Activated naive CD8-positive, alpha-beta T cell treated with anti-CD3 and anti-CD28 coated beads, Interleukin-2, amount 50 U/mL, for 16 hours (primary cell): ENCODE measurements at places on chromosomes 2 and 18.

DNA sequence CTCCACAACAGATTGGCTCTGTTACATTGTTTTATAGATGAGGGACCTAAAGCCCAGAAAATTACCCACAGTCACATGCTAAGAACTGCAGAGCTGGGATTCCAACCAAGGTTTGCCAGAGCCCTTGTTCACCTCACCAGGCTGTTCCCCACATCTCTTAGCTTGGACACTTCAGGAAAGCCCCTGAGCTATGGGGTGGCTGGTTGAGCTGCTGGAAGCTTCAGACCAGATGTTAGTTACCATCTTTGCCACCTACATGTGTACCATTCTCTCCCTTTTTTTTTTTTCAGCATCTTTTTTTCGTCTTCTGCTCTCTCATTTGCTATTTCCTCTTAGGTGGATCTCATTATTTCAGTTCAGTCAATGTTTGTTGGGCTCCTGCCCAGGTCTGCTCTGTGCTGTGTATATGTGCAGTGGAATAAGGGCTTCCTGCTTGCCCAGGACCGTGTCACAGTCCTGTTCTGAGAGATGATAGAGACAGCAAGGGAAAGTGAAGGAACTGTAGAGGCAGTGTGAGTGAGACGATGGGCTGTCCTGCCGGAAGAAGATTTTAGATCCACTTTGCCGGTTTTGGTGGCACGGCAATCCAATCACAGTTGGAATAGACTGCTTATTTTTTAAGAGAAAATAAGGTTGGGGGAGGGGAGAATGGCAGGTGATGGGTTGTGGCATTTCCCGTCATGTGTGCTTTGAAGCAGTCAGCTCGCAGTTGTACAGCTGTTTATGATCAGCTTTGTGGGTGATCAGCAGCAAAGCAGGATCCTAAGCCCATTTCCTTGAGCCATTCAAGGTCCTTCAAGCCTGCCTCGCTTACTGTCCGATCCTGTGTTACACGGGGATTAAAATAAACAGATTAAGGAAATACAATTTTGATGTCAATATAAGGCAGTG, 152.6 kb downstream of the RTN4 start:
- DNase-seq, result no peak

- no peak for DNase-seq
Observed at GRCh38 chr2:224951723-224952481, 90.4 kb downstream of the DOCK10 start.

DNA sequence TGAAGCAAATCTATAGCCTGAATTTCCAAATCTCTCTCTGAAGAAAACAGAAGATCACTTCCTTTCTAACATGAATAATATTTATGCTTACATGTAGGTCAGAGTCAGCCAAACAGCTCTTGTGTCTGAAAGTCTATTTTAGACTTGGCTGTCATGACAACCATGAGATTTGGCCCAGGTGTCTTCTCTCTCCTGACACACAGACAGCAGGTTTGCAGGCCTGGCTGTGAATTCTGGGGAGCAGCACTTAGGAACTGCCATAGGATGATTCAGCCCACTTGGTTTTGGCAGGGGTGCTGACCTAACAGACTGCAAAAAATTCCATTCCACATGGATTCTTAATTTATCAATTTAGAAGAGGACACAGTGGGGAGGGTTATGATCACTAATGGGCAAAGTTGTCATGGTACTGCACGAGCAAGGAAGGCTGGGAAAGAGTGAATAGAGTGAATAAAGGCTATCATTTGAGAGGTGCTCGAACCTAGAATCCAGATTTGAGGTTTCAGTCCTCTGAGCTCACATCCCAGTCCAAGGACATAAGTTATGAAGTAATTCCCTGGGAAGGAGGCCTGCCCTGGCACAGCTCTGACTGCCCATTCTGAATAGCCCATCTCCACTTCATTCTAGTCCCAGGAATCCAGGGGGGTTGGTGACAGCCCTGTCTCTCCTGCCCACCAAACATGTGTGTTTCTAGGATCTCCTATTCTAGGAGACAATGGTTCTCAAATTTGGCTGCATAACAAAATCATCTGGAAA, 453.9 kb upstream of the TRIB2 start:
- no peak for DNase-seq

GRCh38 chr18:12253663-12254135, 462 bp upstream of the CIDEA start:
- no peak for DNase-seq

DNA sequence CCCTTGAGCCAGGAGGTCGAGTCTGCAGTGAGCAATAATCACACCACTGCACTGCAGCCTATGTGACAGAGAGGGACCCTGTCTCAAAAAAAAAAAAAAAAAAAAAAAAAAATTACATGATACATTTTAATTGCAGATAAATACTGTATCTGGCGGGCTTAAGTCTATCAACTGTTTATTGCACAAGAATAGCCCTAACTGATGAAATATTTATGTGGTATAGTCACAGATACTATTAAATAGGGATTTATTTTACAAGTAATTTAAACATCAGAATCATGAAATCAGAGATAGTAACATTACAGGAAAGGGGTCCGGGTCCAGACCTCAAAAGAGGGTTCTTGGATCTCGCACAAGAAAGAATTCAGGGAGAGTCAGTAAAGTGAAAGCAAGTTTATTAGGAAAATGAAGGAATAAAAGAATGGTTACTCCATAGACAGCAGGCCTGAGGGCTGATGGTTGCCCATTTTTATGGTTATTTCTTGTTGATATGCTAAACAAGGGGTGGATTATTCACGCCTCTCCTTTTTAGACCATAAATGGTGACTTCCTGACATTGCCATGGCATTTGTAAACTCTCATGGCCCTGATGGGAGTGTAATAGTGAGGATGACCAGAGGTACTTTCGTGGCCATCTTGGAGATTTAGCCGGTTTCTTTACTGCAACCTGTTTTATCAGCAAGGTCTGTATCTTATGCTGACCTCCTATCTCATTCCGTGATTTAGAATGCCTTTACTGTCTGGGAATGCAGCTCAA, 166.6 kb downstream of the PMAIP1 start:
- no peak for DNase-seq

DNA sequence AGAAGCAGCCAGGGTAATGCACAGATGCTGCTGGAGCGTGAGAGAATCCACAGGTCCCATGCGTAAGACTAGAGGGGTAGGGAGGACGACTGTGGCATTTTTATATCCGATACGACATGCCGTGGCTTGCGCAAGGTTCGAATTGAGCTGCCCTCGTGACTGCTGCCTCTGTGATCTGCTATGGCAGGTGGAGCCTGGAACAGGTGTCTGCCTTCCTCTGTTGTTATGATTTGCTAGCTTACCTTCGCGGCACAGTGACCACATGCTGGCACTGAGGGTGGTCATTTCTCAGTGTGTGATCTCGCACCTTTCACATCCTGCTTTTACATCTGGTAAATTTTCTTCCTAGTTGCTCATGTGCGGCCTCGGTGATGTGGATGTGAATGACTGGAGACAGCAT, 240.2 kb downstream of the ALPK2 start:
- no peak for DNase-seq

DNA sequence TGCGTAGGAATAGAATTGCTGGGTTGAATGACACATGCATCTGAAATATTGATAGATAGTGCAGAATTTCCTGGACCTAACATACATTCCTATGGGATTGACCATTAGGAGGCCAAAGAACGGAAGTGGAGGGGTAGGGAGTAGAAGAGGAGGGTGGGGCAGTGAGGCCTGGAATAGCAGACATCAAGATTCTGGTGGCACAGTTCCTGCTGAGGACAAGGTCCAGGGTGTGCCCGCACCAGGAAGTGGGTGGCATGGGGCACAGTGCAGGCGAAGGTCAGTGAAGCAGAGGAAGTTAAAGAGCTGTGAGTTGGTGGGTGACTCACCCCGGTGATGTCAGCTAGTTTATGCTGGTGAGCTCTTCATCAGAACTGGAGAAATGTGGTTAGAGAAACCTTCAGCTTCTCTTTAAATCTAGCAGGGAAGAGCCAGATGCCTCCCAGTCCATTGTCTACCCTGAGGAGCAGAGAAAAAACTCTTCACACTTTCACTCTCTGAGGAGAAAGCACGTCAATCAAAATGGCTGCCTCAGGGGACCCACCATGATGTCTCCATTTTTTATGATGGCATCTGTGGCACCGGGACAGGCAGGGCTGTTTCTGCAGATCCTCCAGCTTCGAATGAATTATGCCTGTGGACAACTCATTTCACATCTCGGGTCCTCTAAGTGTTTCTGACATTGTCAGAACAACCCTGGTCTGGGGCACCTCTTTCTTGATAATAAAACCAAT, 55.9 kb upstream of the CTLA4 start:
- peak; percentile 43 for DNase-seq

- no peak for DNase-seq
Observed at GRCh38 chr2:221492636-221493035, 79.5 kb downstream of the EPHA4 start.

DNA sequence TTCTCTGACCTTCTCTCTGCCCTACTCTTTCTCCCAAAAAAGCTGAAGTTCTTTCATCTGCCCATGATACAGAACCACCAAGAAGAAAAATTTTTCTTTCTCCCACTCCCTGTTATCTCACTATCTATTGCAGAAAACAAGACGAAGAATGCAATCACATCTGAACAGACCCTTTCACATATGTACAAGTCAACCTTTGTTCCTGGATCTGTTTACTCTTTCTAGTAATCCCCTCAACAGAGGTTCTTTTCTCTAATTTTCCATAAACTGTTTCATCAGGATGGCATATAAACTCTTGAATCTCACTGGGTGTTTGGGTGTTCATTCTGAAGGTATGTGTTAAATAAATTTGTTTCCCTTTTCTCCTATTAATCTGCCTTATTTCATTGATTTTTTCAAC, 1262.7 kb upstream of the NRXN1 start:
- no peak for DNase-seq

- DNase-seq, result no peak
Observed at GRCh38 chr2:212811036-212811805, 272.6 kb upstream of the ERBB4 start.

GRCh38 chr2:109195193-109196045, 66.4 kb downstream of the SH3RF3 start:
- DNase-seq, result no peak

DNA sequence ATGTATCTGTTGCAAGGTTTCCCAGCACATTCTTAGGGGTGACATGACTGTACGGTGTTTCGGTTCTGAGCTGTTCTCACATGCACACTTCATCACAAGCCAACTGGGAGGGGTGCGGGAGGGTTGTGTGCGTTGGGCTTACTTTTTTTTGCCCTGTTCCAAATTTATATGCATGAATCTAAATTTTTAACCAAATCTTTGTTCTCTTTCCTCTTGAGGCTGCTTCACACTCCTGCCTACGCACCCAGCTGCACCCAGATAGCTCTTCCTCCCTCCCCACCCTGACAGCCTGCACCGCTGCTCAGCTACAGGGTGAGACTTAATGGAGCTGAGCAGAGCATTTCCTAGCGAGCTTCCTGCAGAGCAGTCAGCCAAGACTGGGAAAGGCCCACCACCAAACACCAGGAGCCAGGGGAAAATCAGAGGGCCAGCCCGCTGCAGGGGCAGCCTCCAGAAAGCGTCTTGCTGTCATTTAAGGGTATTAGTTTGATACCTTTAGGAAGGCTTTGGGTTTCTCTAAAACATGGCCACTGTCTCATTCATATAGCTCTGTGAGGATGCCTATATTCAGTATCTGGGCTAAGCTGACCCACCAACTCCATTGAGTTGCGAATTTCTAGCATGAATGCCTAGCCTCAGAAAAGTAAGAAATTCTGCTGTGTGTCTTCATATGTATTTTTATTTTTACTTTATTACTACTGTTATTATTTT, 84.5 kb downstream of the POU3F3 start:
- no peak for DNase-seq

- no peak for DNase-seq
Observed at GRCh38 chr18:12534820-12535219, 123.1 kb downstream of the SPIRE1 start.

DNA sequence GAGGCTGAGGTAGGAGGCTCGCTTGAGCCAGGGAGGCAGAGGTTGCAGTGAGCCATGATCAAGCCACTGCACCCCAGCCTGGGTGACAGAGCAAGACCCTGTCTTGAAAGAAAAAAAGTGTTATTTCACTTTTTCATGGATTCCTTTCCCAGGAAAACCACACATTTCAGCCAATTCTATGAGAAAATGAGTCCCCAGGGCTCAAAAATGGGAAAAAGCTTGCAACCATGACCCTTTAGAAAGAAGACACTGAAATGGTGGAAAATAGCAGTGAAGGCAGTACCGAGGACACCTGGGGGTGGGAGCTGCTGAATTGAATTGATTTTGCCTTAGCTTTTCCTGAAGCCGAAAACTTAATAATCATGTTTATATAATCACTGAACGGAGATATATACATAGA, 284.2 kb upstream of the HDAC4 start:
- DNase-seq, result no peak

- no peak for DNase-seq
Observed at GRCh38 chr2:55056024-55056521, 5.8 kb upstream of the RTN4 start.

- DNase-seq, result no peak
Observed at GRCh38 chr2:128710729-128711128, 392.1 kb upstream of the HS6ST1 start.

- no peak for DNase-seq
Observed at GRCh38 chr18:56246916-56247315, 391.5 kb downstream of the TXNL1 start.

- no peak for DNase-seq
Observed at GRCh38 chr2:41963661-41964525, 83.9 kb upstream of the PKDCC start.

GRCh38 chr2:15293262-15293937, 267.7 kb downstream of the NBAS start:
- DNase-seq, result no peak

- no peak for DNase-seq
Observed at GRCh38 chr2:45567288-45567963, 43.6 kb downstream of the SRBD1 start.

DNA sequence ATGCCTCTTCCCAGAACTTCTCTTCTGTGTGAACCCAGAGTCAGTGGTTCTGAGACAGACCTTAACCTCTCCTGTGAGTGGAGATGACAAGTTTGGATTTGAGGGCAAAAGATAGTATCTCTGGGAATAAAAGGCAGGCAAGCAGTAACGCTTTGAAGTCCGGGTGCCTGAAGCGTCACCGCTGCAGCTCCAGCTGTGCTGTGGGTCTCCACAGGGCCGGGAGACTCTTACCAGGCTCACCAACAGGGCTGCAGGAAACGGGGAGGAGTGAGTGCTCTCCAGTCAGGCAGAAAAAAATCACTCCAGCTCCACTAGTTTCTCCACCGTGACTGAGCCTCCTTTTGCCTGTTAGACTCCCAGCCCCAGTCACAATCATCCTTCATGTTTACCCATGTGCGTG, 79.7 kb upstream of the MAP4K4 start:
- no peak for DNase-seq

- no peak for DNase-seq
Observed at GRCh38 chr18:74609535-74609934, 11.9 kb downstream of the ZNF407 start.

GRCh38 chr2:188600536-188601210, 309.0 kb downstream of the GULP1 start:
- DNase-seq, result no peak

- DNase-seq, result no peak
Observed at GRCh38 chr18:58242435-58242834, 198.4 kb downstream of the NEDD4L start.
